NCI-H524 treated with DMSO at 0.1 percent for 48 hours (cell line): ENCODE measurements at places on chromosomes 7 and 10.

- no peak for DNase-seq
These were observed 149.2 kb upstream of the GHITM start for GRCh38 chr10:83990126-83990525.

GRCh38 chr10:72277996-72278667 is 4.4 kb downstream of the DDIT4 start:
- no peak for DNase-seq

GRCh38 chr10:95783741-95784140 is 27.8 kb downstream of the ENTPD1 start:
- no peak for DNase-seq

- DNase-seq: no peak
These were observed 291.4 kb downstream of the DNAJB9 start for GRCh38 chr7:108861071-108861470.

DNA sequence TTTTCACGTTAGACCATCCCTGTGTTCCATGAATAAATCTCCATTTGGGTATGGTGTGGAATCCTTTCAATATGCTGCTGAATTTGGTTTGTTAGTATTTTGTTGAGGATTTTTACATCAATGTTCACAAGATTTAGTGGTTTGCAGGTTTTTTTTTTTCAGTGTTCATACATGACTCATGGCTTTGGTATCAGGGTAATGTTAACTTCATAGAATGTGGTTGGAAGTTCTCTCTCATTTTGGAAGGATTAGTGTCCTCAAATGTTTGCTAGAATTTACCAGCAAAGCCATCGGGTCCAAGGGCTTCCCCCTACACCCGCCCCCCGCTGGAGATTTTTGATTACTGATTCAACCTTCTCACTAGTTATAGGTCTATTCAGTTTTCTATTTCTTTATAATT is 398.0 kb downstream of the NXPH1 start:
- DNase-seq: no peak

GRCh38 chr7:27834179-27834921 is 94.4 kb downstream of the TAX1BP1 start:
- DNase-seq: peak; percentile 33

- no peak for DNase-seq
These were observed 13.5 kb downstream of the BHLHA15 start for GRCh38 chr7:98224701-98225181.

- no peak for DNase-seq
These were observed 502.3 kb downstream of the TCERG1L start for GRCh38 chr10:130809181-130809580.

DNA sequence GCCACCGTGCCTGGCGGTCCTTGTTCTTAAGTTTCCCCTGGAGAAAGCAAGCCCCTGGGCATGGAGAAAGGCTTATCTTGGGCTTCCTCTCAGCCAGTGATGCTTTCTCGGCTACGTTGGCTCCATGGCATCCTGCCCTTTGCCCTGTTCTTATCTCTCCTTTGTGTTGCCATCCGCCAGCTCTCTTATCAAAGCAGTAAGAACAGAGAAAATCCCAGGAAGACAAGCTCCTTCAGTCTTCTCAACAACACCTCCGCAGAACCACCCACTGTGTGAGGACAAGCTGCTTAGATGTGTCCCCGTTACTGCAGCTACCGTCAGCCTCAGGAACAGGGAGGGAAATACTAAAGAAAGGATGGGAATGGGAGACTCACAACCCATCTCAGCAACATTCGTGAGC is 3.3 kb downstream of the PLEKHS1 start:
- DNase-seq: no peak

DNA sequence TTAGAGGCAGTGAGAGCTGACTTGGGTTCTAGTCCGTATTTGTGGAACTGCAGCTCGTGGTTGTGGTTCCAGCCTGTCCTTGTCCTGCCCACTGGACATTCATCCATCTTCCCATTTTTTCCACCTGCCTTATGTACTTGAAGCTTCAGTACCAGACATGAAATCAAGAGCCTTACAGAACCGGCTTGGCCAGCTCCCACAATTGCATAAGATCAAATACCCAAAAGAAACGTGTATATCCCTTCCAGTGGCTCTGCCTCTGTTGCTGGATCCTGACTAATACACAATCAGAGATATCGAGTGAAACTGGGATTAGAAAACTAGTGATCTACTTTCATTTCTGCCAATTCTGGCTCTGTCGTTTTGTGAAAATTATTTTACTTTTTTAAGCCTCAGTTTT is 23.8 kb upstream of the LIPA start:
- DNase-seq: no peak

GRCh38 chr7:100017300-100017699 is 1.9 kb downstream of the ZKSCAN1 start:
- DNase-seq: no peak

DNA sequence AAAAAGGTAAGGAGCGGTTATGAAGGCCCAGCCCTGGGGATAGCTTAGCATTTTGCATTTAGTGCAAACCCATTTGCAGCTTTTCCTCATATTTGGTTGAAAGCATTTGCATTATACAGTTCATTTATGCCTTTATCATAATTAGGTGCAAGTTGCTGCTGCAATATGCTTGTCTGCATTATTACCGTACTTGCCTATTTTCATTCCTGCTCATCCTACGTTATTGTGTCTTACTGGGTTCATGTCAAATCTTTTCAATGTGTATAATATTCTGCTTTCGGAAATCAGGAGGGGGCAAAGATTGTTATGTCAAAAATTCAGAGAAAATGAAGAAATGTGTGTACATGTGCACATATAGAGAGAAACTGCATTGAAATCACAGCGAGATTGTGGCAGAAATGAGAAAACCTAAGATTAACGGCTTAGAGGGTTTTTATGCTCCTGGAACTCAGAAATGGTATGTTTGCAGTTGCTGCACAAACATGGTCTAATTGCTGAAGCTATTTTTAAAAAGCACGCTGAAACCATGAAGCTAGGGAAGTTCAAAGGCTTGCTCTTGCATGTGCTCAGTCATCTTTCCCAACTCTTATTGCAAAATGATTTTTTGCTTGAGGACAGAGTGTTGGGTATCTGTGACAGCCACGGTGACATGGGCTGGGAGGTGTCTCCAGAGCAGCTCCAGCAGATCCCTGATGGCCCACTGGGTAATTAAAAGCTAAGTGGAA is 613.2 kb downstream of the SDK1 start:
- no peak for DNase-seq

DNA sequence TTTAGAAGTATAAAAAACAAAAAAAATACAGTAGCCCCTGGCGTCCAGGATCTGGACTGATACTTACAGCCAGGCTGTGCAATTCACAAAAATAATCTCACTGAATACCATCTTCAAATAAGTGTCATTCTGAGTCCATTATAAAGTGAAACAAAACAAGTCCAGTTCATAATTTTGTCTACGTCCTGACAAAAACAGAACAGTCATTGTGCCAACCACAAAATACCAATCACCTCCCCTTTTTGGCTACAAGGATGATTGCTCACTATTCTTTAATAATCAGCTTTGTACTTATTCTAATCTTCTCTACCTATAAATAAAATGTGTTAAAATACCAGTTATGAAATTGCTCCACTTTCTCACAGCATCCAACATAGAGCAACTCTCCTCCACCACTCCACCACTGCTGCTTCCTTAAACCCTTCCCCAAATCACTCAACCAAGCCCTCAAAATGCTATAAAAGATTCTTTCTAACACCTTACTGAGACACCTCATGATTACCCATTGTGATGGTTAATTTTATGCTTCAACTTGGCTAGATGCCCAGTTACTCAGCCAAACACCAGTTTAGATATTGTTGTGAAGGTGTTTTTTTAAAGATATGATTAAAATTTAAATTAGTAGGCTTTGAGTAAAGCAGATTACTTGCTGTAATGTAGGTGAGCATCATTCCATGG is 479.8 kb upstream of the SEMA3A start:
- no peak for DNase-seq

GRCh38 chr7:20312562-20312961 is 18.1 kb upstream of the ITGB8 start:
- no peak for DNase-seq

GRCh38 chr7:91655656-91656055 is 224.8 kb downstream of the MTERF1 start:
- no peak for DNase-seq

DNA sequence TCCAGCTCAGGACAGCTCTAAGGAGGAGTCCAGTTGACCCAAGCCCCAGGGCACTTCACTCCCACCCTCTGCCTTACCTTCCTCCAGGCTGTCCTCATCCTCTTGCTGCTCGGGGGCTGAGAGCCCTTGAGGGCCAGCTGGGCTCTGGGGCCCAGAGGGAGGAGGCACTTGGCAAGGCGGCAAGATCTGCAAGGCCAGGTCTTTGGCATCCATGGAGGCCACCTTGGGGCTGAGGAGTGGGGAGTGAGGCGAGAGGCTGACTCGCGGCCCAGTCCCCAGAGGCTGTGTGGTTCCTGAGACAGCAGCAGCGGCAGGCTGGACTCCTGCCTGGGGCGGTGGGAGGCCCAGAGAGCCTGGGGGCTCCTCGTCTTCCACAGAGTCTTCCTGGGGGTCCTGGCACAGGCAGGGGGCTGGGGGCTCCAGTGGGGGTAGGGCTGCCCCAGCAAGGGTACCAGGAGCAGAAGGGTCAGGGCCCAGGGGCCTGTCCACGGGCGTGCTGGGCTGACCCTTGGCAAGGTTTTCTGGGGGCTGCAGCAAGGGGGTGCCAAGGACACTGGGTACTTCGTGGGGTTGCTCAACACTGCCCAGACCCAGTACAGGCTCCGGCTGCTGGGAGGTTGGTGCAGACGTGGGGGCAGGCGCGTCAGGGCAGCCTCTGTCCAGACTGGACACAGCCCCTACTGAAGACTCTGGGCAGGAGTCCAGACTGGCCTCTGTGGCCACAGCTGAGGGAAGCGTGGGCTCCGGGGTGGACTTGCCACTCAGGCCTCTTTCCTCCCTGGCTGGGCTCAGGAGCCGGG is 6.5 kb downstream of the NACAD start:
- no peak for DNase-seq
